Sigmoid colon (tissue), 7 donors: ENCODE measurements at places on chromosomes 16 and 17. TPM values are rescaled to one million over a fixed set of nuclear protein-coding genes. Genes with fewer than 3 reads are reported as not detected.

- H3K27me3 ChIP-seq = no peaks in the 10 kb centered on the region
- no peak overlapping the region for H3K27ac ChIP-seq
- DNase-seq = no peak
- no peak overlapping the region for H3K4me3 ChIP-seq
Observed at GRCh38 chr17:72165192-72165866, 44.5 kb downstream of the SOX9 start.

- no peak overlapping the region for H3K4me3 ChIP-seq
- H3K27me3 ChIP-seq = no peaks in the 10 kb centered on the region
- H3K36me3 ChIP-seq = no peaks in the 10 kb centered on the region
- H3K4me1 ChIP-seq = no peaks in the 10 kb centered on the region
Observed at GRCh38 chr17:16322636-16323035, 30.6 kb downstream of the CENPV start.

DNA sequence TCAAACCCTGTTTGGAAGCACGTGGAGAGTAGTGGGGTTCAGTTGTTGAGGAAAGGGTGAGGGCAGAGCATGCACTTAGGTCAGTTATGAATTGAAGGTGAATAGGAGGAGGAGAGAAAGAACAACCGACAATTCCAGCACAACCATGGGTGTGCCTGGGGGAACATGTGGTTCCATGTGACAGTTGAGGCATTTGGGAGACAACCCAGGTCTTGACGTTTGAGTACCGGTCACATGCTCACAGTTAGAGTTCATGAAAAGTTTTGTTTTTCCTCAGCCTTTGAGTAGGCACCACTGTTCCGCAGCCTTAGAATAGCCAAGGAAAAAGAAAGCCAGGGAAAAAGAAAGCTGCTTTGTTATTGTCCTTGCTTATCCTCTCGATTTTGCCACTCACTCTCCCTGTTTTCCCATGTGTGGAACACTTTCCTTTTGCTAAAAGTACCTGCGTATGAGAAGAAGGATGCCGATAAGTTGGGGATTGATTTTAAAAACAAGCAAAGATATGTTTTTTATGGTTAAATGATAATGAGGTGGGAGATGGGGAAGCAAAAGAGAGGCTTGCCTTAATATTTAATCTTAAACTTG lies 25.6 kb upstream of the ABCC11 start:
- DNase-seq = no peak
- H3K36me3 ChIP-seq = no peaks in the 10 kb centered on the region
- no peaks in the 10 kb centered on the region for H3K27me3 ChIP-seq
- no peak overlapping the region for H3K27ac ChIP-seq
- peaks cover 46% of the 10 kb centered on the region for H3K4me1 ChIP-seq
- H3K4me3 ChIP-seq = no peak overlapping the region

- H3K27me3 ChIP-seq = peaks cover 63% of the 10 kb centered on the region
- peaks cover 11% of the 10 kb centered on the region for H3K4me1 ChIP-seq
- DNase-seq = no peak
- no peak overlapping the region for H3K27ac ChIP-seq
- no peak overlapping the region for H3K4me3 ChIP-seq
- no peaks in the 10 kb centered on the region for H3K36me3 ChIP-seq
Observed at GRCh38 chr17:2776589-2777241, 19.5 kb upstream of the RAP1GAP2 start.

GRCh38 chr16:11196286-11196828 lies 59.6 kb downstream of the SOCS1 start:
- H3K36me3 ChIP-seq = no peaks in the 10 kb centered on the region
- H3K4me3 ChIP-seq = no peak overlapping the region
- no peaks in the 10 kb centered on the region for H3K4me1 ChIP-seq
- no peak for DNase-seq

GRCh38 chr17:55437159-55437605 lies 15.5 kb upstream of the MMD start:
- no peaks in the 10 kb centered on the region for H3K36me3 ChIP-seq
- H3K27ac ChIP-seq = no peak overlapping the region
- no peak overlapping the region for H3K4me3 ChIP-seq
- no peaks in the 10 kb centered on the region for H3K27me3 ChIP-seq
- no peak for DNase-seq

GRCh38 chr17:55673743-55674506 lies 48.7 kb downstream of the TMEM100 start:
- H3K27me3 ChIP-seq = no peaks in the 10 kb centered on the region
- H3K4me1 ChIP-seq = peaks cover 2% of the 10 kb centered on the region
- no peak for DNase-seq
- no peak overlapping the region for H3K4me3 ChIP-seq

DNA sequence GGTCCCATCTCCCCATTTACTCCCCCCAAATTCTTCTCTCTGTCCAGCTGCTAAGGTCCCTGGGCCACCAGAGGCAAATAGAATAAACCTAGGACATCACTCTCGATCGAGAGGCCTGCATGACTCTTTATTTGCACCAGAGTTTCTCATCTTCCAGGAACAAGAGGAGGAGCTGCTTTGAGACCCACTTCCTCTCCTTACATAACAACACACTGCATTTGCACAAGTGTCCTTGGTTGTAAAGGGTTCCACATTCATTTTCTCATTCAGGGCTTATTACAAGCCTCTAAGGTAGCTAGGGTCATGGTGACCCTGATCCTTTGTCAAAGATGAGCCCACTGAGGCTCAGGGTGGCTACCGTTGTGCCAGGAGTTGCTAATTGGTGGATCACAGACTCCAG lies 38.1 kb upstream of the RHOT1 start:
- H3K27me3 ChIP-seq = no peaks in the 10 kb centered on the region
- no peak for DNase-seq
- no peaks in the 10 kb centered on the region for H3K36me3 ChIP-seq
- H3K4me1 ChIP-seq = no peaks in the 10 kb centered on the region
- H3K27ac ChIP-seq = no peak overlapping the region

DNA sequence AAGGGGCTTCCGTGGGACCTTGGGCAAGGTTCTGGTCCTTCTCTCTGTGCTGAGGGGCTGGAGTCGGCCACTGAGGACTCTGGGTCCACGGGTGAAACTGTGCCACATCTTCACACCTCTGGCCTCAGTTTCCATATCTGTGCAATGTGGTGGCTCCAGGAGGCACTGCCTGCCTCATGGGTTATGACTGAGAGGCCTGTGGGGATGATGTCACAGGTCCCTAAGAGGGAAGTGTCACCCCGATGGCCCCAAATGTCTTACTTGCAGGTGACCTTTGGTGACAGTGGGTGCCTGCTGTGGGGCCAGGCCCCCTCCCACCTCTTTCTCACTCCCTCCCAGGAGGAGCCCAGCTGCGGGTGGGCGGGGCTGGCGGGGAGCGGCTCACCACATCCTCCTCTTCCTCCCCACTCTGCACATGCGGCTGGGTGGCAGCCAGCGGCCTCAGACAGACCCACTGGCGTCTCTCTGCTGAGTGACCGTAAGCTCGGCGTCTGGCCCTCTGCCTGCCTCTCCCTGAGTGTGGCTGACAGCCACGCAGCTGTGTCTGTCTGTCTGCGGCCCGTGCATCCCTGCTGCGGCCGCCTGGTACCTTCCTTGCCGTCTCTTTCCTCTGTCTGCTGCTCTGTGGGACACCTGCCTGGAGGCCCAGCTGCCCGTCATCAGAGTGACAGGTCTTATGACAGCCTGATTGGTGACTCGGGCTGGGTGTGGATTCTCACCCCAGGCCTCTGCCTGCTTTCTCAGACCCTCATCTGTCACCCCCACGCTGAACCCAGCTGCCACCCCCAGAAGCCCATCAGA lies at the start of gene IL21R:
TSS of gene IL21R (plus strand) at position 407 of the 801 bp plus-strand sequence. CDS start 27,898 bp downstream, outside the sequence.
- peaks cover 47% of the 10 kb centered on the region for H3K27me3 ChIP-seq
- H3K4me1 ChIP-seq = peaks cover 12% of the 10 kb centered on the region
- no peaks in the 10 kb centered on the region for H3K36me3 ChIP-seq
- no peak within 1 kb of the TSS for H3K4me3 ChIP-seq

DNA sequence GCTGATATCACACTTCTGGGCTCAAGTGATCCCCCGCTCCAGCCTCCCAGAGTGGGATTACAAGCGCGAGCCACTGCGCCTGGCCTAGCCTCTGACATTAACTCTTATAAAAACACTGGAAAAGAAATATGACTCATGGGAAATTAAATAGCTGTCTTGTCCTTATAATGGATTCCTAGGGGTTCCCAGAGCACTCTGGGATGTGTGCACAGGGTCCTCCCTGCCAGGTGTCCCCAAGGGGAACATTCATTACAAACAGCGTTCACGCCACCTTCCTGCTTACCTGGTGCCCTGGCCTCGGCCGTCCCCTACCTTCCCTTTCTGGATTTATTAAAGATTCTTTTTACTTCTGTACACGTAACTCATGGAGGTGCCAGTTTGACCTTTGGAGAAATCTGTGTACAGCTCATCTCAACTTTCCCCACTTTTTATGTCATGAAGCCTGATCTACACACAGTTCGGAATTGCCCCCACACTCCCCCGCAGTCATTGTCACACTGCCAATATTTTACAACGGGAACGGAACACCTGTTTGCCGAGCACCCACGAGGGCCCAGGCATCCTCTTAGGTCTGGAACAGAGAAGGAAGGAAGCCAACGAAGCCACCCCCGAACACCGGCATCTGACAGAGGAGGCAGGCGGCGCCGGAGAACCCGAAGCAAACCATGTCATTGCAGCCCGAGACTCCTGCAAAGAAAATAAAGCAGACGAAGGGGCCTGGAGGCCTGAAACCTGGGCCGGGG lies 39.7 kb upstream of the MEAK7 start:
- no peaks in the 10 kb centered on the region for H3K27me3 ChIP-seq
- no peak overlapping the region for H3K4me3 ChIP-seq
- no peak overlapping the region for H3K27ac ChIP-seq
- no peaks in the 10 kb centered on the region for H3K36me3 ChIP-seq

Gene INCA1
- polyA plus RNA-seq = 2.2 TPM
